ENCODE measurements at places on chromosomes 4 and X. TPM values are rescaled to one million over a fixed set of nuclear protein-coding genes. Genes with fewer than 3 reads are reported as not detected.

The DUSP21 gene
- total RNA-seq = not detected

- no peak for DNase-seq
Observed at GRCh38 chrX:111503485-111503993, 7.9 kb upstream of the SERTM2 start.

The IKBKG gene
- 14.6 TPM for total RNA-seq

DNA sequence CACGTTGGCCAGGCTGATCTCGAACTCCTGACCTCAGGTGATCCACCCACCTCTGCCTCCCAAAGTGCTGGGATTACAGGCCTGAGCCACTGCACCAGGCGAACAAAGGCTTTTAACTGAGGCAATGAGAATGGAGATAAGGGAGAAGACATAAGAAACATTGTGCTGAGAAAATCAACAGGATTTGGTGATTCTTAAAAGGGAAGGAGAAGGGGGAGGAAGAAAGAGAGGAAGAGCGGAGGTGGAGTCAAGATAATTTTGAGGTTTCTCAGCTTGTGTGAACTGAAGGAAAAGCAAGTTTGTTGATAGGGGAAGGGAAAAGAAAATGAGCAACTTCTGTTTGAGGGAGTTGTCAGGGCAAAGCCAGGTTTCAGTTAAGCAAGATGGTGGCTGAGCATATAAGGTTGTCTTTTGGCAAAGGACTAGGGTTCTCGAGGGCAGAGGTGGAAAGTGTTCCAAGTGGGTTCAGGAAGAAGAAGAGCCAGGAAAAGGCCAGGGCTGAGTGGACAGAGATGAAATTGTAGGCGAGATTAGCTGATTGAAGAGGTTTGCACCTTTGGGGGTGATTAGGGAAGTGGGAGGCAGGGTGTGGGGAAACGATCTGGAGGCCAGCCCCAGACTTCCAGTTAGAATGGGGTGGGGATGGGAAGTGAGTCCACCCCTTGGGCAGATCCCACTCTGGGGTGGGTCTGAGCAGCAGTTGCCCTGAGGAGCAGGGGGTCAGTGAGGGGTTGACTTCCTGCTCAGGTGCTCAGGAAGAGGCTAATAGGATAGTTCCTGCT, 7.8 kb downstream of the DOCK11 start:
- DNase-seq = no peak

DNA sequence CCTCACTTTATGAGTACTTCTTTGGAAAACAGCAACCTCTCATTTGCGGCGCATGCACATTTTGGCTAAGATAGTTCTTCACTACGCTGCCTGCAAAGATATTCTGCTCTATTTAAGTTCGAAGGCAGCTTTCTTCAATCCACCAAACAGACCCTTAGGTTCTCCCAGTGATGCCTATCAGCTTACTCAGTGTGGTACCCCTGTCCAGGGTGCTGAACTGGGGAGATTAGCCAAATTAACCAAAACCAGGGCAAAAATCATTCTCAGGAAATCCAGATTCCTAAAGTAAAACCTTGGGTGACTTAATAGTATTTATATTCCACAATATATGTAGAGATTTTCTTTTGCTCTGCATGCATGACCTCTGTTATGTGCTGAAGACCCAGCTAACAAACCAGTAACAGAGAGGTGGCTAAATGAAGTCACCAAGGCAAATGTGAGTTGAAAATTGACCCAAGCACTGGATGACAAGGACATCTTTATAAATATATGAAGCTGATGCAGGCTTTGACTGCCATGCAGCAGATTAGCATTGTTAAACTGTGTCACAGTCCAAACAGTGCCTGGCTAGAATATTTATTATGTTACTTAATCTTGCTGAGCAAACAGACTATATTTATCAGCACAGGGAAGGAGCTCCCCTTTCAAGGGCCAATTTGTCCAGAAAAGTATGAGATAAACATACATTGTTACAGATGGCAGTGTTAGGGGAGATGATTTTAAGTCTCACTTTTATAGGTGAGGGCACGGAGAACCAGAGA, 418.2 kb downstream of the STIM2 start:
- DNase-seq = no peak

GRCh38 chr4:88672987-88673386, 24.6 kb downstream of the NAP1L5 start:
- DNase-seq = no peak

DNA sequence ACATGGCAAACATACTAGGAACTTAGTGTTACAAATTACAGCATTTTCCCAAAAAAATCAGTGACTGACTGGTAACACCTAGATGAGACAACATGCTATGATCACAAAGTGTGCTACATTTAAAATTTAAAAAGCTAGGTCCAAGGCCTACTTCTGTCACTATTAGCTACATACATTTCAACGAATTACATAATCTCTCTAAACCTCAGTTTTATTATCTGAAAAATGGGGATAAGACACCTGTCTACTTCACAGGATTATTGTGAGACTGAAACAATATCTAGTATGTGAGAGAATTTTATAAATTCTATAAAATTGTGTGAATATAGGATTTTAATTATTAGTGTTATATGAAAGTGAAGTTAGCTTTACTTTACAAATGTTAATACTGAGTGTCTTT, 228.5 kb downstream of the DCLK2 start:
- DNase-seq = no peak
